Activated T-cell treated with anti-CD3 and anti-CD28 coated beads, Interleukin-2, amount 50 U/mL, for 72 hours (primary cell): ENCODE measurements at places on chromosomes 12 and 14. TPM values are rescaled to one million over a fixed set of nuclear protein-coding genes. Genes with fewer than 3 reads are reported as not detected.

DNA sequence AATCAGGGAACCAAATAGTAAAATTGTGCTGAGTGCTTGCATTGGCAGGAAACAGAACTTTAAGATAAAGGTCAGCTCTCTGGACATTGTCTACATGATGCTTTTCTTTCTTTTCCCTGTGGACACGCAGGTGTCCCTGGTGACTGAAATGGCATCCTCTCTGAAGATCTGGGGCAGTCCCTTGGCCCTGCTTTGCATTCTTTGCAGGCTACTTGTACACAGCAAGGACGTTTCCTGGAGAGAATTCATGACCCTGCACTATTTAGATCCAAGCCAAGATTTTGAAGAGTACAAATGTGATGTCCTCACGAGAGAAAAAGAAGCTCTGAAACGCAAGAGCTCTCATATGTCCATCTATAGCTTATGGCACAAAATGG lies 11.3 kb upstream of the EDDM3A start:
- DNase-seq: no peak

DNA sequence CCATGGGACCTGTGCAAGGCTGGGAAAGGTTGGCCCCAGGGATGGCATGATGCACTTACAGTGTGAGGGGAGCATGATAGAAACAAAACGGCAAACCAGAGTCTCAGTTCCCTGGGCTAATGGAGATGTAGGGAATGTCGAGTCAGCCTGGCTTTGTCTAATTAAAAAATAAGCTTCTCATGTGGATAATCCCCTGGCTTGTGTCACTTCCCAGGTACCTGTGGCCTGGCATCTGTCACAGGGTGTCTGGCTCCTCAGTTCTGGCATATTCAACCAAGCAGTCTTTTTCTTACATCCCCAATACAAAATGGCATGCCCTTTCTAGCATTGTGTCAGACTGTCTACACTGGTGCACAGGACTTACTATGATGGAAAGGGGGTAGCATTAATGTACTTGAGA lies 261.4 kb downstream of the GRIN2B start:
- DNase-seq: no peak

DNA sequence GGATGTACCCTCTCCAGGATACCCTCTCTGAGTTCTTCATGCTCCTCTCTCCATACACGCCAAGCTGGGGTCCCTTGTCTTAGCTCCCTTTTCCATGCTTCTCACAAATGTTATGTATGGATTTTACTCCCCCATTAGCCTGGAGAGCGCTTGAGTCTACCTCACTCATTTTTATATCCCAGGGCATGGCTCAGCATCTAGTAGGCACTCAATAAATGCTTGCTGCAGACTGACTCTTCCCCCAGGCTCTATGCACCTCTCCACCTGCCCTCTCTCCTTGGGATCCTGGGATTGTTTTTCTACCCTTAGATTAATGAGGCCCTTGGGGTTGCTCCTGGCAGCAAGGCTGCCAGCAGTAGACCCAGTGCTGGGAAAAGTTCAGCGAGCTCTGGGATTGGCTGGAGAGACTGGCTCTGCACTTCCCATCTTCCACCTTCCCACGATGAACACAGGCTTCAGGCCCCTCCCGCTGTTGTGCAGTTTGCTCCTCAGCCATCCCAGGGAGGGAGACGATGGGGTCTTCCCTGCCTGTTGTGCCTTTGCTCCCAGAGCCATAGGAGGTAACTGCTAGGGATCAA lies 2.2 kb downstream of the NRIP2 start:
- no peak for DNase-seq

DNA sequence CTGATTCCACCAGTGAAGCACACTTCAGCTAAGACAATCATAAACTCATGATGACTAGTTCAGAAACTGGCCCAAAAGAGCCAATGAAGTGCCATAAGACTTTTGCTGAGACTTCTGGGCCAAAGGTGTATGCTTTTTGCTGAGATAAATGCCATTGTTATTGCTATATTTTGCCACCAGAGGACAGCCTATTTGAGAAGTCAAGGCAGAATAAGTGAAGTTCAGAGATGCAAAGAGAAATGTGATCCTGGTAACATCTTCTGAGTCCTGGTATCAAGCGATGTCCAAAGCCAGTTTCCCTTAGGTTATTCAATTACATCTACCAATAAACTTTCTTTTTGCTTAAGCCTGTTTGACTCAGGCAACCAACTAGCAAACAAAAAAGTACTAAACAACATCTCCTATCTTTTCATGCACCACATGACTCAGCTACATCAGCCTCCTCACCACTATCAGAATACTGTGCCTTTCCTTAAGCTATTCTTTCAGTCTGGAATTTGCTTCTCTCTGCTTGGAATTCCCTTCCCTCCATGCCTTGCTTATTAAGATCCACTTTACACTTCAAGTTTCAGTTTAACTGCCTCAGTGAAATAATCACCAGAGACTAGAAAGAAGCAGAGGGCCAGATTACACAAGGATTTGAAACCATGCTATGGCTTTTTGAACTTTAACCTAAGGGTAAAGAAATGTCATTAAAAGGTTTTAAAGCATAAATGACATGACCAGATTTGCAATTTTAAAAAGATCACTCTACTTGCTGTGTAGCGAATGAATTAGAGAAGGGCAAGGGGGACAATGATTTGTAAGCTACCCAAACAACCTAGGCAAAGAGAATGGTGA lies 14.0 kb downstream of the CRY1 start:
- DNase-seq: no peak

- no peak for DNase-seq
Measured at GRCh38 chr14:31977001-31977556, 100.0 kb upstream of the ARHGAP5 start.

- DNase-seq: no peak
Measured at GRCh38 chr14:105078294-105078693, 13.1 kb upstream of the GPR132 start.

The PRH1 gene
- total RNA-seq: 17.6 TPM

The POLE2 gene
- total RNA-seq: 30.0 TPM

The KRT73 gene
- 0.36 TPM for total RNA-seq

The IFNG-AS1 gene
- not detected for total RNA-seq
